ENCODE measurements at places on chromosomes 16 and 17. TPM values are rescaled to one million over a fixed set of nuclear protein-coding genes. Genes with fewer than 3 reads are reported as not detected.

DNA sequence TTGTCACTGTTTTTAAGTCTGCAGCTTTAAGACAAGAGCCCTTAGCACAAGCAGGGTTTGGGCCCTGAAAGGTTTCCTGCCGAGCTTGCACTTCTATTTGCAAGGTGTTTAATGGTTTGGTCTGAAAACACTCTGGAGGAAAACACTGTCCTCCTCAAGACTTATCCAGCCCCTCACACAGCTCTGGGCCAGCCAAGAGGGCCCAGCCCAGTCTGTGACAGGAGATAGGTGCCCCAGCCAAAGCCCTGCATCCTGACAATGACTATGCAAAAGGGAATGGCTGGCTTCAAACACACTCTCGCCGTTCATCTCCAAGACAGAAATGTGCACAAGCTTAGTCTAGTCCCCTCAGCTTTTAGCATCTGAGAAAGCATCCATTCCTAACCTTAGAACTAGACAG is 26.9 kb downstream of the MPG start:
- DNase-seq: no peak

GRCh38 chr16:88482630-88483391 is 29.7 kb downstream of the ZFPM1 start:
- no peak for DNase-seq

GRCh38 chr16:21026846-21027245 is 123.8 kb downstream of the DNAH3 start:
- DNase-seq: no peak

DNA sequence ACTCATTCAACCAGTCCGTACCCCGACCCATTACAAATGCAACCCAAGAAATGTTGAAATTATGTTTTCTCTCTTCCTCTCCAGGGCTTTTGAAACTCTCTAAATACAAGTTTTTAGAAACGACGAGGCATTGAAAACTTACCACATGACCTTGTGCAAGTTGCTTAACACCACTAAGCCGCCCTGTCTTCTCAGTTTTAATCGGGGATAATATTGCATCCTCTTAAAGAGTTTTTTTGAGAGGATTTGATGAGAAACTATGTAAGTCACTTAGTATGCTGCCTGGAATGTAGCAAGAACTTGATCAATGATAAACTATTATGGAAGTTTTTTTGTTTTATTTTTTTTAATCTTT is 149.0 kb upstream of the FAM20A start:
- DNase-seq: no peak

- DNase-seq: no peak
Measured at GRCh38 chr16:26524281-26524680, 542.4 kb upstream of the C16orf82 start.

DNA sequence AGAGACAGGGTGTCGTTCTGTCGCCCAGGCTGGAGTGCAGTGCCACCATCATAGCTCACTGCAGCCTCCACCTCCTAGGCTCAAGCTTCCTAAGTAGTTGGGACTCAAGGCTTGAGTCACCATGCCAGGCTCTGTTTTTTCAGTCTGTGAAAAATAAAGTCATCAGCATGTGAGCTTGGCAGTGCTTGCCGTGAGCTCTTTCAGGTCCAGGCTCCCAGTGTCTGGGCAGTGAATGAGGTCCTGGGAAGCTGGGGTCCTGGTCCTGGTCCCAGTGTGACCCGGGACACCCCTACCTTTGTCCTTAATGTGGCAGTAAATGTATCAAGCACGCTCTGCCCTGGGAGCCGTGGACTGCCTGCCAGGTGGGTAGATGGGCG is 22.9 kb upstream of the RPL13 start:
- DNase-seq: no peak

DNA sequence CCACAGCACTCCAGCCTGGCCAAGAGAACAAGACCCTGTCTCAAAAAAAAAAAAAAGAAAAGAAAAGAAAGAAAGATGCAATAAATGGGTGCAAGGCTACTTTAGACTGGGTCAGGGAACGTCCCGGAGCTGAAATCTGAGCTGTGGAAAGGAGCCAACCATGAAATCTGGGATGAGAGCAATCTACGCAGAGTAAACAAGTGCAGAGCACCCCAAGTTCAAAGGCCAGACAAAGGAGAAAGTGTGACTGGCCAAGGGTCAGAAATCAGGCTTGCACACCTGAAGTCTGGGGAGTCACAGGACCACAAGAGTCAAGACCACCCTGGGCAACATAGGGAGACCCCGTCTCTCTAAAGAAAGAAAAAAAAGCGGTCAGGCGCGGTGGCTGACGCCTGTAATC is 2.8 kb downstream of the SHMT1 start:
- DNase-seq: no peak

DNA sequence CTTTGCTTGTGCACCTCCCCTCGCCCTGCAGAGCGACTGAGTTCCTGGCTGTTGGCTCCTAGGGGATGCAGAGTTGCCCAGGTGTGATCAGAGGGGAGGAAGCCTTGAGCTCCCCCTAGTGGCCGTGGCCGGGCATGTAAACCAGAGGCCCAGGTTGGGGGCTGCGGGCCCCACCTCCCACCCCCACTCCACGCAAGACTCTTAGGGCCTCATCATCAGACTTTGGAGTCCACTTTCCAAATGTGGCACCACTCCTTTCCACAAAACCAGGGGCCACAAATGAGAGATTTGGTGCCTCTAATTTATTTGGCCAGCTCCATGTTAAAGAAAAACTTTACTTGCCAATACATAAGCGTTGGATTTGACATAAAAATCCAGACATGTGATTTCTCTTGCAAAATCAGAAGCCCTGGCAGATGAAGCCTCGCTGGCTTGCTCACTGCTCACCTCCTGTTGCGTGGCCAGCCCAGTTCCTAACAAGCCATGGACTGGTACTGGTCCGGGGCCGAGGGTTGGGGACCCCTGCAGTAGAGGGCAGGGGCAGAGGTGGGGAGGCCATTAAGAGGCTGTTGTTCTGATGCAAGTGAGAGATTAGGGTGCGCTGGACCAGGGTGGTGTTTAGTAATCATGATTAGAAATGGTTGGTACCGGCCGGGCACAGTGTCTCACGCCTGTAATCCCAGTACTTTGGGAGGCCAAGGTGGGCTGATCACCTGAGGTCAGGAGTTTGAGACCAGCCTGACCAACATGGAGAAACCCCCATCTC is 28.7 kb upstream of the GAS7 start:
- DNase-seq: peak; percentile 51

GRCh38 chr17:78734793-78735641 is 47.1 kb downstream of the CYTH1 start:
- no peak for DNase-seq

DNA sequence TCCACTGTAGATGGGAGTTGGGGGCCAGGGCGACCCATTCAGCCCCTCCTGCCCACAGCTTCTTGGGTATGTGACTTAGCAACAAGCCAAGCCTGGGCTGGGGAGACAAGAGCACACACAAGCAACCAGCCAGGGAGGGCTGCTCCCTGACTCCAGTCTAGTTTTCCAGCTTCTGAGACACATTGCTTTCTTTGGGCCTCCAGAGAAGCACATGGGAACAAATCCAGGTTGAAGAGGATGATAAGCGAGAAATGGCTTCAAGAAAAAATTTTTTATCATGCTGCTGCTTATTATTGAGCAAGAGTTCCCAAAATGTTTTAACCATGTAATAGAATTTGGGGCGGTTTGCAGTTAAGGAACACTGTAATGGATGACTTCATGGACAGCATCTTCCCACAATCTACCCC is 173.7 kb downstream of the SOX9 start:
- no peak for DNase-seq

- DNase-seq: no peak
Measured at GRCh38 chr16:57610611-57611010, 17.8 kb upstream of the ADGRG1 start.

DNA sequence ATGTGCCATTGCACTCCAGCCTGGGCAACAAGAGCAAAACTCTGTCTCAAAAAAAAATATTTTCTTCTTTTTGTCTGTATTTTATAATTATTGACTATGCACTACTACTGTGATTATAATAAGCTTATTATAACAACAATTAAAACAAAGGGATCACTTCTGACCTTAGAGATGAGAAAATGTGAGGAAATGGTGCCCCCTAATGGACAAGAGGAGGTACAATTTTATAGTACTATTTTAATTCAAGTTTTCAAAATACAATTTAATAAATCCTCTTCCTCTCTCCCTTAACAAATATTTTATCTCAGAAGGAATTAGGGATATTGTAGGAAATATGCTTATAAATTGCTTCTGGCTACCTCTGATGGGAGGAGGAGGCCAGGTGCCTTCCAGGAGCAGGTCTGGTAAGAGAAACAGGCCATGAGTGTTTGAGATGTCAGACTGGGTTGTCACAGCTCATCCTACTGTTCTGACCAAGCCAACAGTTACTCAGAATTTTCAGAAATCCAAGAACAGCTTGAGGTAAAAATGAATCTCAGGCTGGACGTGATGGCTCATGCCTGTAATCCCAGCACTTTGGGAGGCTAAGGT is 14.0 kb downstream of the VPS53 start:
- DNase-seq: peak; percentile 43

DNA sequence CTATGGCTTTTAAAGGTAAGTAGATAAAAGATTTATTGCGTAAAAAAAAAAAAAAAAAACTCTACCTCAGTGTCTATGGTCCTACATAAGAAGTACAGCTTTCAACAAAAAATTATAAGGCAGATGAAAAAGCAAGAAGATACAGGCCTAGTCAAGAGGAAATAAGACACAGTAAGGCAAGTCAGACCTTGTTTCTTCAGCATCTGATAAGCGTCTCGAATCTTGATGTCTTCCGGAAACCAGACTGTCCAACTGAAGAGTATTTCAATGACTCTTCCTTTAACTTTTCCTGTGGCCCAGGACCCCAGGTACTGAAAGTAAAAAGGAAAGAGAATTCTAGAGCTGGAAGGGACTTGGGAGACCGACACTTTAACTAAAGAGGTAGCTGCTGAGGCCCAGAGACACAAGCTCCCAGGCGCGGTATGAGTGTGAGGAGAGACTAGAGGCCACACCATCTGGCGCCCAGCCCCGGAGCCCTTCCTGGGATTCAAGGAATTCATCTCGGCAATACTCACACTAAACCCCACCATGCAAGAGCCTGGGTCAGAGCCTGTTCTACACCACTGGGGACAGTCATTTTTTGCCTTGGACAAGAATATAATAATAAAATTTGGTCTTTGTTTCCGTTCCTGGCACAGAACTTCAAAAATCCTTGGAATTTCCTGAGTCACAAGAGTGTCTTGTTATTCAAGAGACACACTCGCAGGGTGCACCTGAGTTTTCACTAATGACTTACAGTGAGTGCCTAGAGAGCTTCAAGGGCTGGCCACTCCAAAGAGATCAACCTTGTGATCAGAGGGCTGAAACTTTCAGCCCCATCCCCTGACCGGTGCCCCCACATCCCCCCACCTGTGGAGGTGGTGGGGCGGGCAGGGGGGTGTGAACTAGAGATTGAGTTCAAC is 18.6 kb downstream of the GGA2 start:
- no peak for DNase-seq

Gene OR3A2
- 6.7 TPM for total RNA-seq

Gene OTOP3
- not detected for total RNA-seq

Gene TNFRSF13B
- not detected for total RNA-seq

Gene P2RX1
- total RNA-seq: 0.22 TPM

Gene OR2C1
- total RNA-seq: not detected

Gene TUBD1
- 11.9 TPM for total RNA-seq

Gene SCPEP1
- 26.6 TPM for total RNA-seq

Gene C17orf50
- total RNA-seq: not detected

Gene YPEL3
- total RNA-seq: 36.1 TPM

Gene ADPRM
- 10.0 TPM for total RNA-seq

Gene NPB
- total RNA-seq: 0.57 TPM

Gene ODF4
- total RNA-seq: not detected

Gene VPS35
- 89.8 TPM for total RNA-seq
